LNCaP clone FGC (cell line): ENCODE measurements at places on chromosomes 1 and 21.
A peak's percentile ranks its signal among the peaks of the same experiment; 100 is the strongest.

DNA sequence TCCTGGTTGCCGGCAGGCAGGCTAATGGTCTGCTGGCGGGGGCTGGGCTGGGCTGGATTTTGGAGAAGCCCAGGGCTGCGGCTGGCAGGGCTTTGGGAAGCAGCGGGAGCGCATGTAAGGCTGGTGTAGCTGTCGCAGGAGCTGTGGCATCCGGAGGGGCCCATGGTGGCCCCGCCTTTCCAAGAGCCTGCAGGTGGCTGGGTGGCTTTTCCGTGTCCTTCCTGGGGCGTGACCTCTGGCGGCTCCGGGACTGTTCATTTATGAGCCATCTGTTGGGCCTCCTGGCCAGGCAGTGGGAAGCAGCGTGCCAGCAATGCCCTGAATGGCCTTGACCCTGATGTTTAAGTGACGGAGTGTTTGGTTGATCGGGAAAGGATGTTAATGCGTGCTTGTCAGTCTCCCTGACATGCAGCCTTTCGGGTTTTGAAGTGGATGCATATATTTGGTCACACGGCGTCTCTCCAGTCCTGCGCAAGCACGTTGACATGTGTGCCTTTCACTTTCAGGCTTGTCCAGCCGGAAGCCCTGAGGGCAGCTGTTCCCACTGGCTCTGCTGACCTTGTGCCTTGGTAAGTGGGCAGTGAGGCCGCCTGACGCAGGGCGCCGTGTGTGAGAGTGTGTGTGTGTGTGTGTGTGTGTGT lies 38.5 kb downstream of the AGPAT3 start:
- DNase-seq: peak; percentile 73

DNA sequence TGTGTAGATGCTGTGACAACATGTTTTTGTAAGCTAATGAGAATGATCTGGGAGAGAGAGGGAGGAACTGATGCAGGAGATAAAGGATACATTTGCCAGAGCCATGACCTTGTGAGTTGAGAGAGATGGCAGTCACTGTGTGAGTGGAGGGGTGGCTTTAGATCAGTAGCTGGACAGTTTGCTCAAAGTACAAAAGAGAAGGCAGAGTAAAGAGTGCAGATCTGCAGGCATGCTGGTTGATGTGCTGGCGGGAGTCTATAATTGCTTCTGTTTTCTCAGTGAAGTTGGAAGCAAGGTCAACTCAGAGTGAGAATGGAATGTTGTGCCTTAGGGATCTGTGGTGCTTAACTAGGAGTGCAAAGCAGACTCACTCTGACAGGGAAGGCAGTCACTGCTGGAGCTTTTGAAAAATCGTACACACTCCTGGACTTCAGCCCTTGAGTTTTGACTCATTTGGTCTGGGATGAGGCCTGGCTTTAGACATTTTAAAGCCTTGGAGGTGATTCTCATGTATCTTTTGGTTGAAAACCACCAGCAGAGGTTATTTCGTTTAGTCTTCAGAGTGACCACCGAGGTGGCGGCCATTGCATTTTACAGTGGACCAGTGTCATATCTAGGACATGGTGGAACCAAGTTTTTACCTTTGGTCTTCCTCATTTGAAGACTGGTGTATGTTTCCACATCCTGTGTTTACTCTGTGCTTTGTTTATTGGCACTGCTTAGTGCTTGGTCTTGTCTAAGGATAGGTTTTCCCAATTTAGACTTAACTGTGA lies 49.6 kb downstream of the MTR start:
- no peak for DNase-seq

- DNase-seq: no peak
Observed at GRCh38 chr1:111471538-111471937, 2.2 kb upstream of the C1orf162 start.

- DNase-seq: peak; percentile 58
Observed at GRCh38 chr21:43585924-43586413, 73.3 kb downstream of the HSF2BP start.

DNA sequence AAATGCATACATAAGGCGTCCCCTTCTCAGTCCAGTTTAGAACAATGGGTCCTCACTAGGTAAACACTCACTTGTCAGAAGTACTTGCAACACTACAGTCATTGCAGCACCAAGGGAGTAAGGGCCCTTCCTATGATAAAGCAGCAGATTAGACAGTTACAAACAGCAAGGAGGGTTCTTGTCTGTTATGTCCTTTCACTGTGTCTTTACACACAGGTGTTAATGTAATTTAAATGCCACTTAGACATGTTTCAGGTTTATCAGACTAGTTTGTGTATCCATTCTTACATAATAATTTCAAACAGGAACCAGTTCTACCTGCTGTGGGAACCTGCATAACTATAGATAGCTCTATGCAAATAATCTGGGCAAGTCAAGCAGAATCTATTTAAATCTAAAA lies 105.6 kb upstream of the USH2A start:
- DNase-seq: peak; percentile 86

GRCh38 chr1:71857862-71858261 lies 424.5 kb downstream of the NEGR1 start:
- no peak for DNase-seq

- DNase-seq: no peak
Observed at GRCh38 chr1:203406446-203407045, 55.6 kb upstream of the FMOD start.

GRCh38 chr1:1335283-1335682 lies 4.2 kb downstream of the TAS1R3 start:
- DNase-seq: no peak

DNA sequence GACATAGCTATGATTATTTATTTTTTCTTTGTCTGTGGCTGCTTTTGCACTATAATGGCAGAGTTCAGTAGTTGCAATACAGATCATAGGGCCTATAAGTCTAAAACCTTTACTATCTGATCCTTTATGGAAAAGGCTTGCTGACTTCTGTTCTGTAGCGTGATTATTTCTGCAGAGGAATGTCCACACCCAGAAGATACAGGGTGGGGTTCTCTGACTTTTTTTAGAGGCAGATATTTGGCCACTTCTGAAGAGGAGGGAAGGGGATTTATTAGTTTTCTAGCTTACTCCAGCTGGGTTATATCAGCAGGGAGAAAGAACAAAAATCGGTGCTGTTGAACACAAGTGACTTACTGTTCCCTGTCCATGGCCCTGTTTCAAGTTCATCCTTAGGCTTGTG lies 97.6 kb downstream of the RPE65 start:
- DNase-seq: no peak

GRCh38 chr1:175713381-175713780 lies 30.0 kb downstream of the TNR start:
- no peak for DNase-seq

GRCh38 chr1:110464340-110464739 lies 13.4 kb downstream of the PROK1 start:
- DNase-seq: no peak

DNA sequence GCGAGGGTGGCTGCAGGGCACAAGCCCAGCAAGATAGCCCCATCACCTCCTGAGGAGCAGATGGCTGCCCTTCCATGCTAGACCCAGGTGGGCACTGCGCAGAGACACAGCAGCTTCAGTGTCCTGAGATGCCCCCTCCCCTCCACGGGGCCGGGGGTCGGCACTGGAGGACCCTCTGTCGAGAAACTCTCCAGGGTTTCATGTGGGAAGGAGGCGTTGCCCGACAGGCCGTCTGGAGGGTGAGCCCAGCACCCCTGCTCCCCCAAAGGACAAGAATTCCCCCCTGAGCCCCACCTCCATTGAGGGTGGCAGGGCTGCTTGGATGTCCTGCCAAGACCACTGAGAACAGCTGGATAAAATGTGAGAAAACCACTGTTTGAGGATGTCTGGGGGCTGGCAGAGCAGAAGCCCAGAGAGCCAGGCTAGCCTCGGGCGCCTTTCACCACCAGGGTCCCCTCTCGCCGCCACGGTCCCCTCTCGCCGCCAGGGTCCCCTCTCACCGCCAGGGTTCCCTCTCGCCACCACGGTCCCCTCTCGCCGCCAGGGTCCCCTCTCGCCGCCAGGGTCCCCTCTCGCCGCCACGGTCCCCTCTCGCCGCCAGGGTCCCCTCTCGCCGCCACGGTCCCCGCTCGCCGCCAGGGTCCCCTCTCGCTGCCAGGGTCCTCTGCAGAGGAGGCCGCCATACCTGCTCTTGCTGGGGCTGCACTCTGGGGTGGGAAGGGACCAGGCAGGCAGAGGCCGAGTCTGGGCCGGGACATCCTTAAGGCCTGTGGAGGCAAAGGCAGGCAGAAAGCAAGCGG lies 44.2 kb downstream of the SLC19A1 start:
- DNase-seq: no peak

DNA sequence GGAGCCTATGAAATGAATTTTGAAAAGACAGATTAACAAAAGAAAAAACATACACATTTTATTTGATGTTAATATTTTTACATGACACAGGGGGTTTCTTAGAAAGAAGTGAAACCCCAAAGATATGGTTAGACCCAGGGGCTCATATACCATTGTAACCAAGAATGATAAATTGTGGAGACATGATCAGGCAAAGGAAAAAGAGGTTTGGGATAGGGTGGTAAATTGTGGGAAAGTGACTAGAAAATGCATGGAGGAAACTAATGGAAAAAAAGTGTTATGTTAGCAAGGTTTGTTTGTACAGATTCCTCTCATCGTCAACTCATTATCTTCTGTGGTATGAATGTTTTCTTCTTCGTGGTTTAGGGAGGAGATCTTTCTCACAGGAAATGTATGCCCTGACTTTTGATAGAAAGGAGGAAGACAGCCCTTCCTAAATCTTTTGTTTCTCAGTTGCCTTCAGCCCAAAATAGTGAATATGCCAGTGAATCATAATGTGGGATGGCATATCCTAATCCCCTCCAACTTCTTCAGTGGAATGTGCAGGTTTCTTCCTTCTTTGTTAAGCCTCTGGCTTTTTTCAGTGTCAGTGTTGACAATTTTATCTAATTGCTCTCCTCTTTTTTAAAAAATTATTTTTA lies 140.4 kb upstream of the UBE2U start:
- no peak for DNase-seq

GRCh38 chr21:31498985-31499384 lies 154.9 kb upstream of the TIAM1 start:
- no peak for DNase-seq

- no peak for DNase-seq
Observed at GRCh38 chr1:98008373-98008772, 87.5 kb upstream of the DPYD start.

- DNase-seq: no peak
Observed at GRCh38 chr1:220788900-220789299, 2.2 kb downstream of the MTARC1 start.

DNA sequence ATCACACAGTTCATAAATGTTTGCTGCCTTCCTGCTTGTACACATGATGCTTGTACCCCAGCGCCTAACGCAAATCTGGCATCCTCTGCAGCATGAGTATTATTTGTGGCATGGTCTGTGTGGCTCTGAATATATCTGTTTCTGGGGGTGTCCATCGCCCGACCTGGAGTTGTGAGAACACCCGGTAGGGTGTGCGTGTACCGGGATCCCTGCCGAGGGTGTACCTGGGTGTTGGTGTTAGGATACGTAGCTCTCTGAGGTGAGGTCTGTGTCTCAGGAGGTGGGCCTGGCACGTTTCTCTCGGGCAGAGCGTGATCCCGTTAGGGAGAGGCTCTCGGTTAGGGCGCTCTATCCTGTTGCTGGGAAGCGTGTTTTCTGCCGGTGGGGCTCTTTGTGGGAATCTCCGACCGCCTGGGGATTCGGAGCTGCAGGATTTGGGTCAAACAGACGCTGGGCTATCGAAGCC lies 10.4 kb upstream of the CDC20 start:
- no peak for DNase-seq

DNA sequence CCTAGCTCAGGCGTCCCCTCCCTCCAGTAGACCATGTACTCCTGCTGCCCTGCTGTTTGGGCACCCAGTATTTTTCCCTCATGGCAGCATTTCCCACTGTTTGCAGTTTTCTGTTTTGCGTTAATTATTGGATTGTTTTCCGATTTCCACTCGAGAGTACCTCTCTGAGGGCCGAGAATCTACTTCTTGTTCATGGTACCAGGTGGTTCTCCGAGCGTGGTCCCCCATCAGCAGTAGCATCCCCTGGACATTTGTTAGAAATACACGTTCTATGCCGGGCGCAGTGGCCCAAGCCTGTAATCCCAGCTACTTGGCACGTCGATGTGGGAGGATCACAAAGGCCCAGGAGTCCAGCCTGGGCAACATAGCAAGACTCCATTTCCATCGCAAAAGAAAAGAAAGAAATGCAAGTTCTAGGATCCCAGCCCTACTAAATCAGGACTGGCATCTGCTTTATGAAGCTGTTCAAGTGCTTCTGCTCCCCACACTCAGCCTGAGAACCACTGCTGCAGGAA lies 690 bp downstream of the RRP1 start:
- no peak for DNase-seq

- DNase-seq: no peak
Observed at GRCh38 chr1:17551755-17552234, 12.3 kb downstream of the ARHGEF10L start.

GRCh38 chr1:88973520-88974137 lies 18.8 kb downstream of the KYAT3 start:
- DNase-seq: no peak

- no peak for DNase-seq
Observed at GRCh38 chr1:152109231-152109997, 5.8 kb downstream of the TCHH start.

GRCh38 chr1:67791686-67792085 lies 41.6 kb downstream of the GNG12 start:
- no peak for DNase-seq
